ENCODE measurements at places on chromosomes 11 and 22.
A peak's percentile ranks its signal among the peaks of the same experiment; 100 is the strongest.

GRCh38 chr11:76077575-76078150 lies 128.6 kb downstream of the WNT11 start:
- DNase-seq: no peak

DNA sequence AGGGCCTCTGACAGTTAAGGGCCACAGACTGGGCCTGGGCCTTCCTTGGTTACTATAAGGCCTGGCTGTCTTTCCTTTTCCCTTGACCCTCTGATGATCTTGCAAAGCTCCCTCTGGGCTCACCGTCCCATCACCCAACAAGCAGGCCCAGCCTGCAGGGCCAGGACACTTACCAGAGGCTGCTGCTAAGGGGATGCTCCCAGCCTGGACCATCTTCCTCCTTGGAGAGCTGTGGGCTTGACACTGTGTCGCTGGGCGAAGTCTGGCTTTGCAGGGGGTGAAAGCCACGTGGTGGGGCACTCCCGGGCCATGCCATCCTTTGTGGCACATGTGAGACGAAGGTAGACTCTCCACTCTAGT lies 3.9 kb downstream of the C11orf24 start:
- DNase-seq: no peak

- DNase-seq: no peak
Observed at GRCh38 chr11:132772703-132773545, 759.4 kb downstream of the OPCML start.

GRCh38 chr11:60905551-60906113 lies 753 bp downstream of the PRPF19 start:
- DNase-seq: no peak

GRCh38 chr11:118401151-118401879 lies at the start of gene ATP5MG:
Gene ATP5MG (plus strand): TSS chr11:118401606. CDS start chr11:118401666, 60 bp downstream.
- DNase-seq: peak; percentile 84

- DNase-seq: no peak
Observed at GRCh38 chr11:64095273-64095817, 59.6 kb downstream of the FLRT1 start.

- no peak for DNase-seq
Observed at GRCh38 chr11:121372671-121373429, 79.3 kb upstream of the SORL1 start.

DNA sequence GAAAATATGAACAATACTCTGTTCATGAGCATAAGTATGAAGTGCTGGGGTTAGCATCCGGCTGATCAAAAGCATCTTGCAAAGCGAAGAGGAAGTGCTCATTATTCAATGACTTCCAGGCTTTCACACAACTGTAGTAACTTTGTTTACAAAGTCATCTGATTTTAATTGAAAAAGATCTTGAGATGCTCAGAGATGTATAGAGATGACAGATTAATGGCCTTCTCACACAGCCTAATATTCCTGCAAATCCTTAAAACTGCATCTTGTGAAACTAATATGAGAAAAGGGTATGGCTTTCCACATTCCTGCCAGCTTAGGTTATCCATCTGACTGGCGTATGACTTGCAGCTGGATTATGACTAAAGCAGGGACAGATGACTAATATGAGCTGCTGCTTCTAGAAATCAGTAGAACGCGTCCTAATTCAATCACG lies 125.4 kb downstream of the CASP12 start:
- no peak for DNase-seq

DNA sequence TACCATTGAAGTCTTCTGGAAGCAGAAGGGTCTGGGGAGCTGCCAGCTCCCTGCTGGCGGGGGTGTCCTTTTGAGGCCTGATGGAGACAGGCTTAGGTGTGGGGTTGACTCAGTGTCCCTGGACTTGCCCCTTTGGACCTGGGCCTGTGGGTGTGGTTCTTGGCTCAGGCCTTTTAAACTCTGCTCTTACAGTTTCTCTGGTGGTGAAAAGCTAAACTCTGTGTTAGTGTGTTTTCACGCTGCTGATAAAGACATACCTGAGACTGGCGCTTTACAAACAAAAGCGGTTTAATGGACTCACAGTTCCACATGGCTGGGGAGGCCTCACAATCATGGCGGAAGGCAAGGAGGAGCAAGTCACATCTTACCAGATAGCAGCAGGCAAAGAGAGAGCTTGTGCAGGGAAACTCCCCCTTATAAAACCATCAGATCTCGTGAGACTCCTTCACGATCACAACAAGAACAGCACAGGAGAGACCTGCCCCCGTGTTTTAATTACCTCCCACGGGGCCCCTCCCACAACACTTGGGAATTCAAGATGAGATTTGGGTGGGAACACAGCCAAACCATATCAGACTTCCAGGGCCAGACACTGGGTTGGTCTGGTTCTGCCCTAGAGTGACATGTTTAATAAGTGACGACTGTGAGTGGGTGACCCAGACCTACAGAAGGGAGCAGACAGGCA lies 26.5 kb downstream of the GRAMD4 start:
- no peak for DNase-seq

DNA sequence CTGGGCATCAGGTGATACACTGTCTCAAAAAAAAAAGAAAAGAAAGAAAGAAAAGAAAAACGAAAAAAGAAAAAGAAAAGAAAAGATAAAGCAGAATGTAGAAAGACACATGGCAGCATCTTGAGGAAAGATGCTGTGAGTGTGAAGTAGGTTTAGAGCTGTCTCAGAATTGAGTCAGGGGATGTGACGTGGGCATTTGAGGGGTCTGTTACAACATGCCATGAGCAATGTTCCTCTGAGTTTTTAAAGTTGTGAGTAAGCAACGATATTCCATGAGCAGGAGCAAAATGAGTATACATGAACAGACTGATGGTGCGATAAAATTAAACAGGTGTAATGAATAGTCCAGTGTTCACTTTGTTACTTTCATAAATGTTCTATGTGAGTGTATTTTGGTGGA lies 11.3 kb upstream of the QSER1 start:
- no peak for DNase-seq

DNA sequence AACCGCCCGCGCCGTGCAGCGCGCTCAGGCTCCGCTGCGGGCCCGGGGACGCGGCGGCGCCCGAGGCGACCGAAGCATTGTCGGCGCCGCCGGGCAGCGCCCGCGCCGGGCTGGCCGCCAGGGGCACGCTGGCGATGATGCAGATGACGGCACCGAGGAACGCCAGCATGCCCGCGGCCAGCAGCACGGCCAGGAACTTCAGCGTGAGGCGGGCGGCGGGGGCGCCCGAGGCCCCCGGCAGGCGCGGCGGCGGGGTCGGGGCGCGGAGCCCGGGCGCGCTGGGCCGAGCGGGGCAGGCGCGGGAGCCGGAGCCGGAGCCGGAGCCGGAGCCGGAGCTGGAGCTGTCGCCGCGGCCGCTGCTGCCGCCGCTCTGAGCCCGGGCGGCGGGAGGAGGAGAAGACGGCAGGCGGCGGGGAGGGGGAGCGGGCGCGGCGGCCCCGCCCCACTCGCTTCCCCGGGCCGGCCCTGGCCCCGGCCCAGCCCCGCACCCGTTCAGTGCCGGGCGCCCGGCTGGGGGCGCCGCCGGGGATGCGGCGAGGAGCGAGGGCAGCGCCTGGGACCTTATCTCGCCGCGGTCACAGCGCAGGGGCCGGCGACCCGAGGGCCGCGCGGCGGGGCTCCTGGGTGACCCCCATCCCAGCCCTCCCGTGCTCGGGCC lies at the start of gene NPTXR:
NPTXR (minus strand) TSS at position 372 of the 658 bp plus-strand sequence.
- DNase-seq: no peak

DNA sequence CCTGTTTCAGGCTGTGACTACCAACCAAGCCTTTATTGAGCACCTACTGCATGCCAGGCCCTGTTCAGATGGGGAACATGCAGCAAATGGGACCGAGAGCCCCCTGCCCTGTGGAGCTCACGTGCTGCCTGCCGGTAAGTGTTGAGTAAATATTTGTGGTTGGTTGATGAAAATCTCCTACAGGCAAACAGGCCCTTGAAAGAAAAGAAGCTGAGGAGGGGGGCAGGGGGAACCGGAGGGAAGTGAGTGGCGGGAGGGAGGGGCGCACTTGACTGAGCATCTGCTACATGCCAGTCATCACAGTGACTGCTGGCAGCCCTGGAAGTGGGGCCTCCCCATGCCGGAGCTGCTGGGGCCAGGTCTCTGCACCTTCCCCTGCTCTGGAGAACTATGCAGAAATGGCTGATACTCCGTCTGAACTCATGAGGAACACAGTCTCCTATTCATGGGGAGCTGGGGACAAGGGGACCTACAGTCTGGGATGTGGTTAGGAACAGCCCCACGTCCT lies 34.2 kb downstream of the MACROD1 start:
- DNase-seq: no peak

GRCh38 chr11:80598905-80599304 lies 1158.1 kb upstream of the TENM4 start:
- DNase-seq: no peak

- no peak for DNase-seq
Observed at GRCh38 chr22:47568700-47569099, 806.2 kb downstream of the TBC1D22A start.

DNA sequence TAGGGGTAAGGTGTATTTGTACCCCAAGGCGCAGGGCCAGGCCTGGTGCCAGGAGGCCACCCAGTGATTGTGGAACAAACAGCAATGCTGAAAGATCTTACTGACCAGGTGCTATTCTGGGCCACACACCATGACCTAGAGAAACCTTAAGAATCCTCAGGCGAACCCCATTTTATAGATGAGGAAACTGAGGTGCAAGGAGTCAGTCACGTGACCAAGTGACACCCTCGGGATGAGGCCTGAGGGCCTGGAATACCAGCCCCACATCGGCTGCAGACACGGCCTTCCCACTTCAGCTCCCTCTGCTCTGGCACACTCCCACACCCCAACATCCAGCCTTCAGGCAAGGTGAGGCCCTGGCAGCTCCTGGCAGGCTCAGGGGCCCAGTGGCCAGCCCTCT lies 13.1 kb downstream of the CABP7 start:
- no peak for DNase-seq

DNA sequence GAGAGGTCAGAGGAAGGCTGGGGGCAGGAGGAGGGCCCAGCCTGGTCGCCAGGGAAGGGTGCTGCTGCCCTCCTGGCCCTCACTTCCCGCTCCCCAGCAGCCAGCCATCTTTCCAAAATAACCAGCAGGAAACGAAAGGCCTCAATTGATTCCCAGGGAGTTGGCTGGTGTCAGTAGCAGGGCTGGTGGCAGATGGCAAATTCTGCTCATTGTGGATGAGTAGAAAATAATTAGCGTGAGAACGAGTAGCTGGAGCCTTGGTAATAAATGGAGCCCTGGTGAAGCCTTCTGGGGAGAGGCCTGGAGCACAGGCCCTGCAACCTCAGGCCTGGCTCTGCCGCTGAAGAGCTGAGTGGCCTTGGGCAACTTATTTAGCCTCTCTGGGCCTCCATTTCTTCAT lies 31.3 kb downstream of the DAGLA start:
- no peak for DNase-seq

GRCh38 chr22:19406846-19407245 lies 24.7 kb downstream of the HIRA start:
- no peak for DNase-seq

DNA sequence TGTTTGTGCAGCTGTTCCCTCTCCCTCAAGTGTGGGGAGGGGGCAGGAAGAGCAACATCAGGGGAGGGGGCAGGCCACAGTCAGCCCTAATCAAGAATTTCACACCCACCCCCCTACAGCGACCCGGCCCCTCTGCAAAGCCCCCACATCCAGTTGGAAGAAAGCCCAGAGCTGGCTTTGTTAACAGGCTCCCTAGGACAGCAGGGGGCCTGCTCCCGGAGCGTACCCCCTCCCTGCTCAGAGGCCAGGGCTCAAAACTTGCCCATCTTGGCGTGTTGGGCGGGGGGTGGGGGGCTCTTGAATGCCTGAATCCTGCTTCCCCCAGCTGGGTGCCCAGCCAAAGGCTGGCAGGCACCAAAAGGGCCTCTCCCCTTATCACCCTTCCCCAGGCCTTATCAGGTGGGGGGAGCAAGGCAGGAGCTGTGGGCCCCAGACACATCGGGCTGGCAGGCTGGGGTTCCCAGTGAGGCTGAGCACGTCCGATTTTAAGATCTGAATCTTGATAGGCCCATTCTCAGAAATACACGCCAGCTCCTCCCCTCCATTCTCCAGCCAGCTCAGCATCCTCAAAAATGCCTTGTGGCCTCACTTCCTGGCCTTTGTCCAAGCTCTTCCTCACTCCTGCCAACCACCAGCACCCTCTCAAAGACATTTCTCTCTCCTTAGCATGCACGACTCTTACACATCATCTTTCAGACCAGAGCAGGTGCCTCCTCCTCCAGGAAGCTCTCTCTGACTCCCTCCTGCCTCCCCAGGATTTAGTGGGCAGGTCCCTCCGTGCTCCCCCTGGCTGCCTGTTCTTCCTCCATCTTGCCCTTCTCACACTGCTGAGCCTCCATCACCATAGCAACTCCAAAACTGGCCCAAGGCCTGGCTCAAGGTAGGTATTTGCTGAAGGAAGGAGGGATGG lies 384.8 kb downstream of the MN1 start:
- DNase-seq: no peak

GRCh38 chr22:39408173-39408572 lies 8.6 kb downstream of the TAB1 start:
- DNase-seq: no peak

GRCh38 chr11:85869781-85870180 lies 14.6 kb downstream of the CCDC83 start:
- no peak for DNase-seq

DNA sequence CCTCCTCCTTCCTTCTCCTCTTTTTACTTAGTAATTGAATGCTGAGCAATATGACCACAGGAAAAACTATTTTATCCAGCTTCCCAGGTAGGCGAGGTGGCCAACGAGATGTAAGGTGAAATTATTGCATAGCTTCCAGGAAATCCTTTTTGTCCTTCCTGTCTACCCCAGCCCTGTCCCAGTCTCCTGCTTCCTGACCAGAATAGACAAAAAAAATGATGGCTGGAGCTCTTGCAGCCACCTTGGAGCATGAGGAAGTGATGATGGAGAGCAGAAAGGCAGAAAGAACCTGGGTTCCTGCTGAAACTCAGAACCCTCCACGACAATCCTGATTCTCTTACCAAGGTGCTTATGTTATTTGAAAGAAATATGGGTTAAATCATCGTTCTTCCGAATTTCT lies 33.9 kb downstream of the DUSP8 start:
- DNase-seq: no peak

DNA sequence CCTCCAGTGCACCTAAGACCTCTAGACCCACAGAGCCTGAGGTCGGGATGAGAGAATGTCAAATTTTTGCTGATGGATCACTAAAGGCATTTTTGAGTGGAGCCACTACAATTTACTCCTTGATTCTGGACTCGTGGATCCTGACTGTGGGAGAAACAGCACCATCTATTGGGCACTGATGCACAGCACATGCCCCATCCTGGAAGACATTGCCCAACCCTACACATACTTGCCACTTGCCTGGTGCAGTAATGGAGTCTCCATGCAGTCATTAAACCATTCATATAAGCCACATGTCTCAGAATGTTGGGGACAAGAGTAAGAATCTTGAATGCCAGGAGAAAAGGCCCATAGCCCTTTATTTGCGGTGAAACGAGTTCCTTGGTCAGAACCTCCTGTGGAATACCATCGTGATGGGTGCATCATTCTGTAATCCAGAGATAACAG lies 103.9 kb downstream of the GGTLC2 start:
- DNase-seq: no peak

GRCh38 chr22:33599596-33599995 lies 320.7 kb downstream of the LARGE1 start:
- DNase-seq: no peak
